ENCODE measurements at places on chromosomes 3 and 15. TPM values are rescaled to one million over a fixed set of nuclear protein-coding genes. Genes with fewer than 3 reads are reported as not detected.

GRCh38 chr3:64958199-64958843 lies 270.5 kb upstream of the ADAMTS9 start:
- DNase-seq, result no peak

DNA sequence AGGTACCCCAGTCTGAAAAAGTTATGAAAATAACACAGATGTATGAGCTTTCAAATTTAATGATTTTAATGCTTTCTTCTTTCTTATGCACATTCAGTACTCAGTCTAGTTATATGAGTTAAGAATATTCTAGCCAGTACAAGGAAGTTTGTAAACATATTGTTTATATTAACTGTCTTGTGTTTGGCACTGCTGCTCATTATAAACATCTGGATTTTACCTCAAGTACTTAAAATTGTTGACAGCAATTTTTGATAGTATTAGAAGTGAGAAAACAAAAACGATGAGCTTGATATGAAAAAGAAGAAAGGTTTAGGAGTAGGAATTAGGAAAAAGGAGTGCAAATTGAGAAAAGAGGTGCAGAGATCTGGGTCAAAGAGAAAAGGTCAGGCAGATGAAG lies 293.3 kb downstream of the C3orf38 start:
- no peak for DNase-seq

GRCh38 chr3:170203457-170203856 lies 18.8 kb upstream of the PRKCI start:
- no peak for DNase-seq

DNA sequence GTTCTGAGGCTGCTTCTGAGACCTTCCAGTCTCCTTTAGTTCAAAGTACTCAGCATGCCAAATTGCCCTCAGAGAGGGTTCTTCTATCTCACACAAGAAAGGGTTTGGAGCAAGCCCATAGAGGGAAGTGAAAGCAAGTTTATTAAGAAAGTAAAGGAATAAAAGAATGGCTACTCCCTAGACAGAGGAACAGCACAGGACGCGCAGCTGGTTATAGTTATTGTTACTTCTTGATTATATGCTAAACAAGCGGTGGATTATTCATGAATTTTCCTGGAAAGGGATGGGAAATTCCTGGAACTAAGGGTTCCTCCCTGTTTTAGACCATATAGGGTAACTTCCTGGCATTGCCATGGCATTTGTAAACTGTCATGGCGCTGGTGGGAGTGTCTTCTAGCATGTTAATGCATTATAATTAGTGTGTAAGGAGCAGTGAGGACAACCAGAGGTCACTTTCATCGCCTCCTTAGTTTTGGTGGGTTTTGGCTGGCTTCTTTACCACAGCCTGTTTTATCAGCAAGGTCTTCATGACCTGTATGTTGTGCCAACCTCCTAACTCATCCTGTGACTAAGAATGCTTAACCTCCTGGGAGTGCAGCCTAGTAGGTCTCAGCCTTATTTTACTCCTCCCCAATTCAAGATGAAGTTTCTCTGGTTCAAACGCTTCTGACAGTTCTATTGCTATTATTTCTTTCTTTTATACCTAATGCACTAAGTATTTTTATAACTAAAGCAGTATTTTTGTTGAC lies 26.3 kb downstream of the SCN11A start:
- no peak for DNase-seq

- no peak for DNase-seq
These were observed 992.4 kb downstream of the NAALADL2 start for GRCh38 chr3:175851541-175851940.

DNA sequence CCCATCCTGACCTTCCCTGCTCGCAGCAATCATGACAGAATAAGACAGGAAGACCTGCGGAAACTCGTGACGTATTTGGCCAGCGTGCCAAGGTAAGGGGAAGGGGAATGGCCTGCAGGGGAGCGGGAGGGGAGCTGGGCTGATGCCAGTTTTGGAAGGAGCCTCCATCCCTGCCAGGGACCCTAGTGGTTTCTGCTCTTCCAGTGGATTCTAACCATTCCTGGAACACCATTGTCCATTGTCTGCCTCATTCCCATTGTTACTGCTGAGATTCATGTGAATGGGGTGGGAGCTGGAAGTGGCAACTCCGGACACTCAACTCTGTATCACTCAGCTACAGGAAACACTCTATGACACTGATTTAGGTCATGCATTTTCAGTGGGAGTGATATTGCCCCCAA lies 242.9 kb upstream of the ROPN1 start:
- DNase-seq, result no peak

- no peak for DNase-seq
These were observed 40.5 kb upstream of the SEC13 start for GRCh38 chr3:10361375-10361774.

PP2D1 gene
- total RNA-seq, result not detected

ABHD17C gene
- 3.8 TPM for total RNA-seq

Data from CD4-positive, alpha-beta memory T cell (primary cell).